ENCODE measurements at places on chromosomes 7 and 10.

DNA sequence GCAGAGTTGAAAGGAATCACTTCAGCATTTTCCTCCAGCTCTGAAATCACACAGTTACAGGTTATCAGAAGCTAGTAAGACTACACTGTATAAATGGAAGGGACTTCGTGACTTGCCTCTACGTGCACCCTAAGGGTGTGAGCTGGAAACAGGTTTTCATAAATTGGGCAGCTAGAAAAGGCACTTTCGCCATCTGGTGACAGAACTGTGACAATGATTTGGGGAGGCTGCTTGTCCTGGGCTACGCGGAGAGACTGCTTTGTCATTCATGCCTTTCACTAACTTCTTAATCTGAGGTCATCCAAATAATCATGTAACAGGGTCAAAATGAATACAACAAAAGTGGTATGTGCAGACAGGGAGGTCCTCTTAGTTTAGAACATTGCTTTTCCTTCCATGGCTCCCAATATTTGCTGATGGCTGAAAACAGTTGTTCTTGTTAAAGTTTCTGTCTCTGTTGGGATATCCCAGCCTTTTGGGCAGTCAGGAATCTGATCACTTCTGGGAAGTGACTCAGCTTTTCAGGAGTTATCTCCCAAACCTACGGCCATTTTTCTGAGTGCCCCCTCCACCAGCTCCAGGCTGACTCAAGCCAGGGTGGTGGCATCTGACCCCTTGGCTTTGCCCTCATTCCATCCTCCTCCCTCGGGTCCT lies 17.8 kb downstream of the VWC2 start:
- DNase-seq, result no peak

- no peak for DNase-seq
Observed at GRCh38 chr7:141430455-141431139, 120.6 kb upstream of the AGK start.

- no peak for DNase-seq
Observed at GRCh38 chr10:79098061-79098460, 29.3 kb downstream of the ZMIZ1 start.

- peak; percentile 39 for DNase-seq
Observed at GRCh38 chr7:101164071-101164840, 1.1 kb downstream of the VGF start.

Measured in HCEC 1CT (cell line).